M059J (cell line): ENCODE measurements at places on chromosomes 5 and 9. TPM values are rescaled to one million over a fixed set of nuclear protein-coding genes. Genes with fewer than 3 reads are reported as not detected.

The PCDHA6 gene
- not detected in 2 replicates for total RNA-seq

The SOWAHA gene
- 0.10 and 0.32 TPM in 2 replicates for total RNA-seq

The ZBTB43 gene
- total RNA-seq = 6.4 and 9.3 TPM in 2 replicates

The NUTM2F gene
- not detected in 2 replicates for total RNA-seq

GRCh38 chr9:21121595-21122251 is 19.9 kb downstream of the IFNW1 start:
- no peak for DNase-seq

DNA sequence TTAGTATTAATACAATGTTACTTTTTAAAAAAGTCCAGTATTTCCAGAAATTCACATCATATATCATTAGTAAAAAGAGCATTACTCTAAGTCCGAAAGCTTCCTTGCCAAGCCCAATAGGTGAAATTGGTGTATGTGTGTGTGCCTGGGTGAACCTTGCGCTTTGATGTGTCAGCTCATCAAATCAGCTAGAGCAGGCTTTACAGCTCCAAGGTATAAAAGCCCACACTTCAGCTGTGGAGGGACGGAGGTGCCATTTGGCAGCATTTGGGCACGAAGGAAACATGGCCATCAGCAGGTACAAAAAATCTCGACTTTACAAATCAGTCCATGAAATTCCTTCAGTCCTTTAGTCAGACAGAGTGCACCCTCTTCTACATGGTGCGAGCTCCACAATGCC is 76.5 kb upstream of the IL7R start:
- no peak for DNase-seq

DNA sequence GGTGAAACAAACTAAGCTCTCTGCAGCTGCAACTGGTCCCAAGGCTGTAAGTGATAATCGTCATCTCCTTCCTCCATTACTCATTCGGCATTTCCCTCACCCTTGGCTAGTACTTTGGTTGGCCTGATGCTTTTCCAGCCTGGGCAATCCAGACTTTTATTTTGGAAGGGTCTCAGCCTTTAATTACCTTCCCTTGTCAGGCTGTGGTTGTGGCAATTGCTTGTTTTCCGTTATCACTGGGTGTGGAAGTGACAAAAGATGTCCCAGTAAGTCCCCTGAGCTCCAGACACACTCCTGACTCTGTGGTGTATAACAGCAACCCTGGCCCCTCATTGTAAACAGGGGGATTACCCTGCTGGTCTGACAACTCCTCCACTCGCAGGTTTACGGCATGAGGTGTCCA is 6.3 kb upstream of the FAF2 start:
- DNase-seq = peak; percentile 70

DNA sequence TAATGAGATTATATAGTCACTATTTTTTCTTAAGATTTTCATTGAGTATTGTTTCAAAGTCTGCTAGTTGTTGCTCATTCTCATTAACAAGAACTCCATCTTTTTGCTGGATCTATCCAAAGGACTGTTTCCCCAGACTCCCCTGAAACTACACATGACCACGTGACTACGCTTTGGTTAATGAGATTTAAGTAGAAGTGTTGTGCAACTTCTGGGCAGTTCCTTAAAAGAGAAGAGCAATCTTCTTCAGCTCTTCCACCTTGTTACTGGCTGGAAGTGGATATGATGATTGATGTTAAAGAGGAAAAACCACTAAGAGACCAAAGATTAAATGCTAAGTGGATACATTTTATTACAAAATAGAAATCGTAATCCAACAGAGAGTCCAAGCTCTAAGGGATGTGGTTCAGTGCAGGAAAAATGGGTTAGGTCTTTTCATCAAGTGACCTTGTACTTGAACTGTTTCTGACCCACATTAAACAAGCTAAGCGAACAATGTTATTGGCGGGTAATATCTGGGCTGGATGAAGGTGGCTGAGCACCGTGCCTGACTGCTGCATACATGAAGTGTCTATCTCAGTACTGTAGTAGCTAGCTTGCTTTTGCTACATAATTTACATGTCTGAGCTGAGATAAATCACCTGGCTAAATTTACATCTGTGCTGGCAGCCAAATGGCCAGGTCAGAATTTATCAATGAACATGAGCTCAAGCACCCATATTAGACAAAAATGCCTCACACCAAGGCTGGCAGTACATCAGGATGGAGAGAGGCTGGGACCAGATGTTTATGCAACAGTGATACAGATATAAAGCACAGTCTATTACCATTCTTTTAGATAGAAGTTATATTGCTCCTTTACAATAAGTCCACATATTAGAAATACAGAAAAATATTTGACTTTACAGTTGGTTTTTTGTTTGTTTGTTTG is 7.5 kb upstream of the CTNNAL1 start:
- DNase-seq = no peak

- DNase-seq = peak; percentile 48
Measured at GRCh38 chr5:153831973-153832372, 206.7 kb downstream of the FAM114A2 start.
